Activated CD4-positive, alpha-beta memory T cell treated with anti-CD3 and anti-CD28 coated beads for 36 hours (primary cell): ENCODE measurements at places on chromosomes 3 and 15. TPM values are rescaled to one million over a fixed set of nuclear protein-coding genes. Genes with fewer than 3 reads are reported as not detected.

RGMA gene
- 0.21 TPM for total RNA-seq

ADCY5 gene
- not detected for total RNA-seq

LMOD3 gene
- not detected for total RNA-seq

CAMKV gene
- 0.43 TPM for total RNA-seq

C15orf62 gene
- total RNA-seq = 0.39 TPM

GOLGA6L7 gene
- not detected for total RNA-seq

CD86 gene
- 1.7 TPM for total RNA-seq

ZNF774 gene
- total RNA-seq = 1.1 TPM

MKRN3 gene
- total RNA-seq = 3.3 TPM

APOD gene
- total RNA-seq = 0.59 TPM

FSTL1 gene
- 0.40 TPM for total RNA-seq
